ENCODE measurements at places on chromosomes 2 and 18. TPM values are rescaled to one million over a fixed set of nuclear protein-coding genes. Genes with fewer than 3 reads are reported as not detected.

The SERPINB13 gene
- not detected for polyA plus RNA-seq

The TNS1 gene
- polyA plus RNA-seq = not detected

The LBX2 gene
- not detected for polyA plus RNA-seq

The LOXL3 gene
- not detected for polyA plus RNA-seq

The G6PC2 gene
- polyA plus RNA-seq = not detected

The SCTR gene
- polyA plus RNA-seq = not detected

All from CD4-positive, CD25-positive, alpha-beta regulatory T cell (primary cell).